ENCODE measurements at places on chromosomes 6 and 20.

- no peak for DNase-seq
Measured at GRCh38 chr6:9085054-9085708, 649.8 kb upstream of the SLC35B3 start.

DNA sequence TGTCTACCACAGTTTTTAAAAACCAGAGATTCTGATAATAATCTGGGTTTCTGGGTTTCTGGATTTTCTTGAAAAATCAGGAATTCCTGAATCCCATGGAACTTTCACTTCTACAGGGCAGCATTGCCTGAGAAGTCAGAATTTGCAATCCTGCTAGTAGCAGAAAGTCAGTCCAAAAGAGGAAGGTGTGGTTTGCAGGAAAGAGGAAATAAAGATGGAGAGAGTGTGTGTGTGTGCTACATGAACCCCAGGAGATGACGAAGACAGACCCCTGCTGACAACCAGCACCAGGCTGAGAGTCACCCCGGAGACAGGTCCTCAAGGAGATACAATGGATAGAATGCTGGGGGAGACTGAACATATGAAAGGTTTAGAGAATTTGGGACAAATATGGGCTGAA is 44.9 kb downstream of the PRND start:
- no peak for DNase-seq

GRCh38 chr6:34447910-34448309 is 18.0 kb upstream of the PACSIN1 start:
- DNase-seq: no peak

- DNase-seq: no peak
Measured at GRCh38 chr20:22579119-22579427, 5.3 kb downstream of the FOXA2 start.

- DNase-seq: no peak
Measured at GRCh38 chr6:43200541-43200940, 18.5 kb downstream of the CUL9 start.

Data from T-helper 9 cell (primary cell).